ENCODE measurements at places on chromosomes 1 and 21.
A peak's percentile ranks its signal among the peaks of the same experiment; 100 is the strongest.

DNA sequence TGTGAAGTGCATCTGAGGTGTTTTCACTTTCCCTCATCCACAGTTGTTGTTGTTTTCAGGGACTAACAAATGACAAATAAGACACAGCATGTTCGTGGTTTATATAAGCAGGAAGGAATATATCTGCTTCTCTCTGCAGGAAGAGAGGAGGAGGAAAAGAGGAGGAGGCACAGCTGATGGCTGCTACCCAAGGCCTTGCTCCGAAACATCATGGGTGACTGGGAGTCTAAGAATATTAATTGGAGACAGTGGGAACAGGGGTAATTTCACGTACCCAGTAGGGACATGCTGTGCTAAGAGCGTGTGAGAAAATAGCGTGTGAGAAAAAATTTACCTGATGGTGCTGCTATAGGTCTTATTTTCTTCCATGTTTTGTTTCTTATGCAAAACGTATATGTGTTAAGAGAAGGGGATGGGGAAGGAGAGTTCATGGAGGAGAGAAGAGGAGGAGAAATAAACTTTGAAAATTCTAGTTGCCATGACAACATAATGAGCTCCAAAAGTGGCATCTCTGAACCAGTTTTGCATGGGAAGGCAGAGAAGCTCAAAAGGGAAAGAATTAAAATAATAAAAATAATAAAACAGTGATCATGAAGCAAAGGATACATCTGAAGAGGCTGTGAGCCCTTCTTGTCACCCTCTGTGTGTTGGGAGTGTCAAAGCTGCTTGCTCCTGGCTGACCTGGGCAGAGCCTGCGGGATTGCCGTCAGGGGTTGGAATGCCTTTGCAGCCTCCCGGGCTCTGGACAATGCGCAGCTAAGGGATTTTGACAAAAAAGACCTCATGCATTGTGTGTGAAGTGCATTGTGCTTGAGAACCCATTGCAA, 192.0 kb downstream of the CACNA1E start:
- no peak for DNase-seq

GRCh38 chr1:19370453-19371170, 58.5 kb downstream of the SLC66A1 start:
- peak; percentile 94 for DNase-seq

GRCh38 chr21:46594276-46594675, 10.6 kb downstream of the S100B start:
- DNase-seq: no peak

DNA sequence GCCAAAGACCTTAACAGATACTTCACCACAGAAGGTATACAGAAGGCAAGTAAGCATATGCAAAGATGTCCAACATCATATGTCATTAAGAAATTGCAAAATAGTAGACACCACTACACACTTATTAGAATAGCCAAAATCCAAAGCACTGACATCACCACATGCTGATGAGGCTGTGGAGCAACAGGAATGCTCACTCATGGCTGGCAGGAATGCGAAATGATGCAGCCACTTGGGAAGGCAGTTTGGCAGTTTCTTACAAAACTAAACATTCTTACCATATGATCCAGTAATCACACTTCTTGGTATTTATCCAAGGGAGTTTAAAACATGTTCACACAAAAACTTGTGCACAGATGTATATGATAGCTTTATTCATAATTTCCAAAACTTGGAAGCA, 261.2 kb upstream of the AJAP1 start:
- no peak for DNase-seq

DNA sequence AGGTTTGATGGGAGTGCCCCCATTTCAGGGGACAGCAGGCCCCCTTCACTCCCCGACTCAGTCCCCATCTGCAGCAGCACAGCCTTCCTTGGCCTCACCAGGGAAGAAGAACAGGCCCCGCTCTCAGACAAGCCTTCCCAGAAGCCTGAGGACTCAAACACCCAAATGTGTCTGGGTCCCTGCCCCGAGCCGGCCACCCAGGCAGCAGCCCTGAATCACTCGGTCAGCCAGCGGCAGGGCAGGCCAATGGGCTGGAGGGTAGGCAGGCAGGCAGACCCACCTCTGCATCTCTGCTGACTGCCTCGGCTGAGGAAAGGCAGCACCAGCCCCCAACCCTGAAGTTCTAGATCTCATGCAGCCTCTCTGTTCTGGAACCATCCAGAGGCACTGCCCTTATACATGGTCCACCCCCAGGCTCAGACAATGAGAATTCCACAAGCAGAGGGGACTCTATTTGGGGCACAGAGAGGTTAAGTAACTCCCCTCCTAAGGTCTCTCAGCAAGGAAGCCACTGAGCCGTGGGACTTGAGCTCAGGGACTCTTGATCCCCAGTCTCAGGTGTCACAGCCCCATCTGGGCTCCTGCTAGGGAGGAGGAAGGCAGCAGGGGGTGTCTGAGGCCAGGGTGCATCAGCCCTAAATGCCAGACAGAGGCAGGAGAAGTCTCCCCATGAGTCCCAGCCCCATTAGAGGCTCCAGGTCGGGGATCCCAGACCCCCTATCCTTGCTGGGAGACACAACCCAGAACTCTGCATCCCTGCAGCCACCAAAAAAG, 33.2 kb upstream of the RUNX3 start:
- no peak for DNase-seq

DNA sequence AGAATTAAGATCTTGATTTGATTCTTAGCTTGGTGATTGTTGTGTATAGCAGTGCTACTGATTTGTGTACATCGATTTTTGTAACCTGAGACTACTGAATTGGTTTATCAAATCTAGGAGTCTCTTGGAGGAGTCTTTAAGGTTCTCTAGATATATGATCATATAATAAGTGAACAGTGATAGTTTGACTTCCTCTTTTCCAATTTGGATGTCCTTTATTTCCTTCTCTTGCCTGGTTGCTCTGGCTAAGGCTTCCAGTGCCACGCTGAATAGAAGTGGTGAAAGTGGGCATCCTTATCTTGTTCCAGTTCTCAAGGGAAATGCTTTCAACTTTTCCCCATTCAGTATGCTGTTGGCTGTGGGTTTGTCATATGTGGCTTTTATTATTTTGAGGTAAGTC, 61.5 kb upstream of the LYST start:
- no peak for DNase-seq

- no peak for DNase-seq
These were observed 8.3 kb downstream of the CFHR2 start for GRCh38 chr1:196951711-196952394.

DNA sequence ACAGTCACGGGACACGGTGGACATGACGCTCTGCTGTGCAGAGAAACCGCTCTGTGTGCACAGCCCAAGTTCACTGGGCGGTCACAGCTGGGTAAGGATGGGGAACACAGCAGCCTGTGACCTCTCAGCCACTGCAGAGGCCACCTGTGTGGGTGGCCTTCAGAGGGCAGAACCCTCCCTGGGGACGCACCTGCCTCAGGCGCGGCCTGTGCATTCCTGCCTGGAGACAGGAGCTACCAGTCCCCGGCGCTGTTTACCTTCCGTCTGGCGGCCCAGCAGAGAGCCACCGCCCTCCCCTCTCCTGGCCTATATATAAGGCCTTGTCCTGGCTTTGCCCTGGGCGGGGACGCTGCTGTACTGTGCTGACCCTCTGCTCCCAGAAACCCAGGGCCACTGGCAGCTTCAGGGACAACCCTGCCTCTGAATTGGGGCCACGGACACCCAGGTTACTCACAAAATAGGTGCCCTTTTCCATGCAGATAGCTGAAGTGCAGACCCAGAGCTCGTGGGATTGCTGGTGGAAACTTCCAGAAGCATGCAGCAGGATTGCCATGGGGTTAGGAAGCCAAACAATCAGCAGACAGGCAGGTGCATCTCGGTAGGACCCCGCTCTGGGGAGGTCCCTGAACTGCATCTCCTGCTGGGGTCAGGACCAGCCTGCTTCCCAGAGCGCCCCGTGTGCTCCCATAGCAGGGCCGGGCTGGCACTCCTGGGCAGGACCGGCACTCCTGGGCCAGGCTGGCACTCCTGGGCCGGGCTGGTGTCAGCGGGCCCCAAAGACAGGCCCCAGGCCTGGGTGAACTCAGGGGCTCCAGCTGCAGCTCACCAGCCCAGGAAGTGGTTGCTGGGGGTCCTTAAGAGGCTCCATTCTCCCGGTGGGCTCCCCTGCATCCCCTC, 83.6 kb downstream of the SIK1 start:
- no peak for DNase-seq

DNA sequence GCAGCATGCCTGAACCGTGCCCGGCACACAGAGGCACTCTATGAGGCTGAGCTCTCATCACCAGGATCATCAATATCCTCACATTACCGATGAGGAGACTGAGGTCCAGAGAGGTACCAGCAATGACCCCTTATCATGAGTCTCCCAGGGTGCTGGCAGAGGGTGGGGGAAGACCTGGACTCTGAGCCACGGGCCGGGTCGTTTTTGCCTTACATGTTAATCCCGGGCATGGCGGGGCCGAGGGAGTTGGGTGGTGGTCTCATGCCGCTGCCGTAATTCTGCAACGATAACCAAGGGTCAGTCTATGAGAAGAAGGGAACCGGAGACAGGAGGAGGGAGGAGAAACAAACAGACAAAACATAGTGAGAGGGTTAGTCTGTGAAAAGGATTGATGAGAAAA, 43.1 kb downstream of the MRPL37 start:
- DNase-seq: no peak

- DNase-seq: no peak
These were observed 1.1 kb downstream of the IGSF3 start for GRCh38 chr1:116666187-116667077.

- DNase-seq: no peak
These were observed 40.0 kb downstream of the ABCG1 start for GRCh38 chr21:42258885-42259407.

DNA sequence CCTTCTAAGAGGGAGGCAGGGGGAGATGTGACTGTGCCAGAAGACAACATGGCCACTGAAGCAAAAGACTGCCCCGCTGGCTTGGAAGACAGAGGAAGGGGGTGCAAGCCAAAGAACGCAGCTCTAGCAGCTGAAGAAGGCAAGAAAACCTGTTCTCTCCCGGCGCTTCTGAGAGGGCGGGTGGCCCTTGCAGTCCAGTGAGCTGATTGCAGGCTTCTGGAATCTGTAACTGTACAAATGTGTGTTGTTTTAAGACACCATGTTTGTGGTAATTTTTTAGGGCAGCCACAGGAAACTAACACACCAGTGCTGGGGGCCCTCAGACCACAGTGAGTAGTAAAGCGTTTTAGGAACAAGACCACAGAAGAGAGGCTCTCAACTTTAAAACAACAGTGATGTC, 47.0 kb downstream of the CD46 start:
- peak; percentile 8 for DNase-seq

- no peak for DNase-seq
These were observed 9.3 kb upstream of the MMEL1 start for GRCh38 chr1:2642131-2642559.

- no peak for DNase-seq
These were observed 502 bp upstream of the SLC35A3 start for GRCh38 chr1:99969260-99969728.

DNA sequence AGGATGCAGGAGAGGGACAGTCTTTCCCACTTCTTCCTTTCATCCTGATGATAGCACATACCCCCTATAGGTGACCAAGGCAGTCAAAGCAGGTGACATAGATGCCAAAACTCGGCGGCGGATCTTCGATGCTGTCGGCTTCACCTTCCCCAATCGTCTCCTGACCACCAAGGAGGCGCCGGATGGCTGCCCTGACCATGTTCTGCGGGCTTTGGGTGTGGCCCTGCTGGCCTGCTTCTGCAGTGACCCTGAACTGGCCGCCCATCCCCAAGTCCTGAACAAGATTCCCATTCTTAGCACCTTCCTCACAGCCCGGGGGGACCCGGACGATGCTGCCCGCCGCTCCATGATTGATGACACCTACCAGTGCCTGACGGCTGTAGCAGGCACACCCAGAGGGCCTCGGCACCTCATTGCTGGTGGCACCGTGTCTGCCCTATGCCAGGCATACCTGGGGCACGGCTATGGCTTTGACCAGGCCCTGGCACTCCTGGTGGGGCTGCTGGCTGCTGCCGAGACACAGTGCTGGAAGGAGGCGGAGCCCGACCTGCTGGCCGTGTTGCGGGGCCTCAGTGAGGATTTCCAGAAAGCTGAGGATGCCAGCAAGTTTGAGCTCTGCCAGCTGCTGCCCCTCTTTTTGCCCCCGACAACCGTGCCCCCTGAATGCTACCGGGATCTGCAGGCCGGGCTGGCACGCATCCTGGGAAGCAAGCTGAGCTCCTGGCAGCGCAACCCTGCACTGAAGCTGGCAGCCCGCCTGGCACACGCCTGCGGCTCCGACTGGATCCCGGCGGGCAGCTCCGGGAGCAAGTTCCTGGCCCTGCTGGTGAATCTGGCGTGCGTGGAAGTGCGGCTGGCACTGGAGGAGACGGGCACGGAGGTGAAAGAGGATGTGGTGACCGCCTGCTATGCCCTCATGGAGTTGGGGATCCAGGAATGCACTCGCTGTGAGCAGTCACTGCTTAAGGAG, 2.9 kb downstream of the NCDN start:
- no peak for DNase-seq

GRCh38 chr1:11804666-11805421, 920 bp downstream of the MTHFR start:
- no peak for DNase-seq

DNA sequence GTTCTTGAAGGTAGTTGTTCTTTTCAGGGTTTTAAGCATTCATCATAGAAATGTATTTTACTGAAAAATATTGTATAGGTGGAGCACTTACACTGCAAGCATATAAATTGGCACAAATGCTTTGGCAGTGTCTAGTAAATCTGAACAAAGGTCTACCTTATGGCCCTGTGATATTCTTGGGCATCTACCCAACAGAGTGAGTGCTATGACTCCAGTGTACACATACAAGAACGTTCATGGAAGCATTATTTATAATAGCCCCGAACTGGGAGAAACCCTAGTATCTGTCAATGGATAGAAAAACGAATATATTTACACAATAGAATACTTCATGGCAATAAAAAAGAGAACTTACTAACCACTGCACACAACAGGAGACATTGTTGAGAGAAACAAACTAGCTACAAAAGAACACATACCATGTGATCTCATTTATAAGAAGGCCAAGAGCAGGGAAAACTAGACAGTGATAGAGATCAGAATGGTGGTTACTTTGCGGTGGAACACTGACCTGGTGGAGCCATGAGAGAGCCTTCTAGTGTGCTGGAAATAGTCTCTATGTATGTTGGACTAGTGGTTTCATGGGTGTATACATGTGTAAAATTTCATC, 96.0 kb downstream of the MAB21L3 start:
- no peak for DNase-seq

- no peak for DNase-seq
These were observed 15.8 kb upstream of the ETV3L start for GRCh38 chr1:157115429-157115838.

GRCh38 chr1:32178380-32179192, 889 bp upstream of the TXLNA start:
- peak; percentile 72 for DNase-seq

DNA sequence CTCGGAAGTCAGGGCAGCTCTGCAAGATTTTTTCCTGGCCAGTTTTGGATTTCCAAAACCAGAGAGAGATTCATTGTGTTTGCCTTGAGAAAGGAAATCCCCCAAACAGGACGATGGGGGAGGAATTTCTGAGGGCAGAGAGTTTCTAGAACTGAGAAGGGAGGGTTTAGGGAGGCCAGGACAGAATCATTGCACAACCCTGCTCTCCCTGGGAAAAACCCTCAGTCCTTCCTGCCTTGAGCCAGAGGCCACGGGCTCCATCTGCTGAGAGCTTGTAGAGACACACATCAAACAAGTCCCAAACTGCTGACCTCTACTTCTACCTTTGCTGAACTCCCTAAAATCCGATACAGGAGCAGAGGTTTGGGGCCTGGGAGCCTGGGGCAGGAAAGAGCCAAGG, 99.7 kb downstream of the NMNAT2 start:
- no peak for DNase-seq

GRCh38 chr1:27138368-27138767, 16.6 kb downstream of the SLC9A1 start:
- DNase-seq: no peak
